ENCODE measurements at places on chromosomes 3 and 15.

- no peak for DNase-seq
Measured at GRCh38 chr3:111801693-111802092, 57.4 kb upstream of the PHLDB2 start.

DNA sequence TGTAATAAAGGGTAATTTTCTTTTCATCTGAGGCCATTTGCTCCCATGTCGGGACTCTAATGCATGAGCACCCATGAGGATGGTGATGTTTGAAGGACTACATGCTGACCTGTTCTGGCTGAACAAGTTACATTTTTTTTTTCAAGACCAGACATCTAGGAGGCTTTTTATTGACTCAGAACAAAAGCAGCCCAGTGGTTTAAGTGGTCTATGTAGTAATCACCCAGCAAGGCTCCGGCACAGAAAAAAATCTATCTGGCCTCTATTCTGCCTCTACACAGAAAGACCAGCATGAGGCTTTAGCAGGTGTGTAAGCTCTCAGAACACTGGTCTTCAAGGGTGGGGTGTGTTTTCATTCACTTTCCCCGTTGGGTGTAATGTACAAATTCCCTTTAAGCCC is 95.1 kb upstream of the ZBED2 start:
- no peak for DNase-seq

DNA sequence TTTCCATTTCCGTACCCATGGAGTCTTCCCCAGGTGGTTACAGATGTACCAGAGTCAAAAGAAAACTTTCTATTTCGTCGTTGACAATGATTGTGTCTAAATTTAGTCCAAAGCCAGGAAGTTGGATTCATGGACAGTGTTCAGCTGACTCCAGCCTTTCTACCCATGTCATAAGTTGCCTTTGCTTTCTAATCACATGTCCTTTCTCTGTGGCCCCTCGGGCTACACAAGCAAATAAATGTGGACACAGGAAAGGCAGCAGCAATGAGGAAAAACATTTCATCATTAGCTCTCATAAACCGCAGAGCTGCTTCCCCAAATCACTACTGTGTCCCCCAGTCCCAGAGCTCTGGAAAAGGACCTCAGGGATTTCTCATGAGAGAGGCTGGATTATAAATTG is 82.0 kb downstream of the USF3 start:
- no peak for DNase-seq

DNA sequence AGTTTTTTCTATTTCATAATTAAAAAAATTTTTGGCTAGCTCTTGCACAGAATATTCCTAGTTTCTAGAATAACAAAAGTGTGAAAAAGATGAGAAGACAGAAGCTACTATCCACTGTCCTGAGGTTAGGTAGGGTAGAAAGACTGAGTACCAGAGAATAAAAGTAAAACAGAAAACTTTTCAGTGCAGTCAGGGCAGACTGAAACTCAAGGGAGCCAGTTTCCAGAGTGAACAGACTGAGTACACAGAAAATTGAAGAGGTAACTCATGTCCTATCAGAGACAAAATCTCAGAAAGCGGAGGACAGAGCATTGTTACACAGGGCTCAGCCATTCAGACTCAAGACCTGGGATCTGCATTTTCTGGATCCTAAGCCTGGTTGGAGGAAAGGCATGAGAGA is 8.8 kb upstream of the FBXO40 start:
- no peak for DNase-seq

DNA sequence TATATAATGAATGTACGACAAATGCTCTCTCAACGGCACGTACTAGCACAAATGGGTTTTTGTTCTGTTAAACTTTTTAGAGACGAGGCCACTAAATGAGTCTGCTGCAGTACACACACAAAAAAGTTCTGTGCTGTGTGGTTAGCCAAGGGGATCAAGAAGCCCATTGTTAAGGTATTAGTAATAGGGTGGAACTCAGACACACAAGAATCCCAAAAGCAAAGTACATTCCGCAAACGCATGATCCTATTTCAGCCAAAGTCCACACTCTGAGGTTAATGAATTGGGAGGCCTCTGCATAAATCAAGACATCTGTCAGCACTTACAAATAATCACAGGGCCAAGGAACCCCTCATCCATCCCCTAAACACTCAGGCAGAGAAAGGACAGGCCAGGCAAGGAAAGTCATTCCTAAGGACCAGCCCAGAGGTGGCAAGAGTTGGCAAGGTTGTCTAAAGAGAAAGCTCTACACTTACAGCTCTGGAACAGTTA is 12.1 kb downstream of the OSBPL10 start:
- no peak for DNase-seq

GRCh38 chr15:91844341-91844740 is 9.2 kb upstream of the SLCO3A1 start:
- DNase-seq, result no peak

DNA sequence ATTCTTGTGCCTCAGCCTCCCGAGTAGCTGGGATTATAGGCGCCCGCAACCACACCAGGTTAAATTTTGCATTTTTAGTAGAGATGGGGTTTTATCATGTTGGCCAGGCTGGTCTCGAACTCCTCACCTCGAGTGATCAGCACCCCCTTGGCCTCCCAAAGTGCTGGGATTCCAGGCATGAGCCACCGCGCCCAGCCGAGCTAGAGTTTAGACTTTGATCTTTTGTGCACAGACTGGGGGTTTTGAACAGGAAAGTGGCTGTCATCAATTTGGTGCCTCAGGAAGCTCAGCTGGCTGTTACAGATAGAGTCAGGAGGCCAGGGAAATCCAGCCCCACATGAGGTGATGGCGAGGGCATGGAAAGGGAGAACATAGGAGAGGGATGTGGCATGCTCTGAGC is 19.3 kb upstream of the IREB2 start:
- DNase-seq, result no peak

GRCh38 chr3:155412904-155413303 is 119.4 kb upstream of the STRIT1 start:
- DNase-seq, result no peak

- peak; percentile 44 for DNase-seq
Measured at GRCh38 chr3:101574388-101575112, 570 bp downstream of the PCNP start.

- DNase-seq, result peak; percentile 51
Measured at GRCh38 chr15:45714590-45715488, 80.0 kb downstream of the SQOR start.

GRCh38 chr3:135050536-135050935 is 255.5 kb downstream of the EPHB1 start:
- no peak for DNase-seq

- DNase-seq, result no peak
Measured at GRCh38 chr15:57215326-57215725, 161.0 kb upstream of the CGNL1 start.

GRCh38 chr3:94159062-94159828 is 96.4 kb downstream of the NSUN3 start:
- no peak for DNase-seq

- DNase-seq, result peak; percentile 61
Measured at GRCh38 chr15:66411190-66411589, 24.5 kb downstream of the MAP2K1 start.

DNA sequence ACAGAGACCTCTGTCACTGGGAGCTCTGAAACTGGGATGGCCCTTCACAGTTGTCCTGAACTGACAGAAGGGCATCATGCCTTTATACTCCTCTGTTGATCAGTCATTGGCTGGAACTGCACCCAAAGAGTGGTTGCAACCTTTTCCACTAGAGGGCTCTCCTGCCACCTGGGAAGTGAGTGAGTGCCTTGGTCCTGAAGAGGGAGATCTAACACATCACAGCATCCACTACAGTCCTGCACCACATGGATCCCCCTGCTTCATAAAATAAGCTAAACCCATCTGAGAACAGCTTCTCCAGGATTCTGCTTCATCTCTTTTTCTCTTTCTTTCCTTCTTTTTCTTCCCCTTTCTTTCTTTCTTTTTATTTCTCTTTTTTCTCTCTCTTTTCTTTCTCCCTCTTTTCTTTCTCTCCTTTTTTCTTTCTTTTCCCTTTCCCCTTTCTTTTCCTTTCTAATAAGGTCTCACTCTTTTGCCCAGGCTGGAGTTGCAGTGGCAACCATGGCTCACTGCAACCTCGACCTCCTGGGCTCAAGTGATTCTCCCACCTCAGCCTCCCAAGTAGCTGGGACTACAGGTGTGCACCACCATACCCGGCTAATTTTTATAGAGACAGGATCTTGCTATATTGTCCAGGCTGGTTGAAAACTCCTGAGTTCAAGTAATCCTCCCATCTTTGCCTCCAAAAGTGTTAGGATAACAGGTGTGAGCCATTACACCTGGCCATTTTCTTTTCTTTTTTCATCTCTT is 42.8 kb upstream of the RAF1 start:
- peak; percentile 82 for DNase-seq

GRCh38 chr15:45230245-45230965 is 21.6 kb upstream of the SLC28A2 start:
- DNase-seq, result no peak

GRCh38 chr3:65548848-65549625 is 489.7 kb downstream of the MAGI1 start:
- no peak for DNase-seq

- DNase-seq, result no peak
Measured at GRCh38 chr15:34147371-34148140, 45.7 kb downstream of the PGBD4 start.

DNA sequence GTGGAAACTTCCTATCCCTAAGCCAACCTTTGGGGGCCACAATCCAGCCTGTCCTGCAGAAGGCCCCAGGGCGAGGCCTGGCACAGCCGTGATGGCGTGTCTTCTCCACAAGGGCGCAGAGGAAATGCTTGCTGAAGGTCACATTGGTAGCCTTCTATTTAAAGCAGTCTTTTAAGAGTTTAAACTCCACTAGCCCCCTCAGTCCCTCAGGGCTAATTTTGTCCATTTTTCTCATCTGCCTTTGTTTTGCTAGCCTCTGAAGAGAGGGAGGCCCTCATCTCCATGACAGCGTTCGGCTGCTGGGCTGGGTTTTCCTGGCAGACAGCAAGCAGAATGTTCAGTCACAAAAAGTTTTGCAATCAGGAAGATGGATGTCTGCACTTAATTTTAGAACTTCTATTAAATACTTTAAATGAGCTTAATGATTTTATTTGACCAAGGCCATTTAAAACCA is 40.8 kb downstream of the RARB start:
- no peak for DNase-seq

DNA sequence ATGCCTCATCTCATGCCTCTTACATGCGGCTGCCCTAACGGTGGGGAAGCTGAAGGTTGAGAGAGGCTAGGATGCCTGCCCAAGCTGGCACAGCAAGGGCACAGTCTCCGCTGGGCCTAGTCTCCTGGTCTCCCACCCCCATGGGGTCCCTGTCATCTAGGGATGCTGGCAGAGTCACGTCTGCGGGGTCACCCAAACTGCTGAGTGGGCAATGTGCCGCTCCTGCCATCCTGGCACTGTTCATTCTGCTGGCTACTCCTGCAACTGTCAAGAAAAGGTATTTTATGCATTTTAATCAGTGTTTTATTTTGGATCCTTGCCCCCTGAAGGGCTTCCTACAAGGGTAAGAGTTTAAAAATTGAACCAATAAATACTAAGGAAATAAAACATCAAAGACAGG is 12.8 kb downstream of the LINGO1 start:
- no peak for DNase-seq

DNA sequence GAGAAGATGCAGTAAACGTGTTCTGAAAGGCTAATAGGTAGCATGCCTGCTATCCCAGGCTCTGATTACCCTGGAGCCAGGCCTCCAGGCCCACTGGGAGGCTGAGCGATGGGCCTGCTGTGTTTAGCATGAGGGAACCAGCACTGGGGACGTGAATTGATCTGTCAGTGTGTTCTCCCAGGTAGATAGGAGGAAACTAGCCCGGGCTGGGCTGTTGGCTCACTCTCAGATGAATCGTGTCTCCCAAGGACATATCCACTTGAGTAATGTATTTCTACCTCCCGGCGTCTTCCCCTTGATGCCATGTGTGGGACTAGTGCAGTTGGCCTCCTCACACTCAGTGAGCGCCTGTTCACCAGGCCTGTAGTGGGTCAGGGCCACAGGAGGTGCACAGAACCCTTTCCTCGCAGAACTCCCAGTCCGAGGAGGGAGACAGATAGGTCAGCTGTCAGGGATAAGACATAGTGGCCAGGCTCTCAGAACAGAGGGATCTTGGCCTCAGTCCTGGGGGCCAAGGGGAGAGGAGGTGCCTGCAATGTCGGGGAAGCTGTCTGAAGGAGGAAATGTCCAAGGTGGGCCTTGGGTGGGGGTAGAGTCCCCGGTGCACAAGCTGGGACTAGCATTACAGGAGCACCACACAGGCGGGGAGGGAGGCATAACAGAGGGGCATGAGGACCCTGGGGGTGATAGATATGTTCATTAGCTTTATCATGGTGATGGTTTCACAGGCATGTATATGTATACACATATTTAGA is 111.7 kb downstream of the DNAJB8 start:
- DNase-seq, result no peak

DNA sequence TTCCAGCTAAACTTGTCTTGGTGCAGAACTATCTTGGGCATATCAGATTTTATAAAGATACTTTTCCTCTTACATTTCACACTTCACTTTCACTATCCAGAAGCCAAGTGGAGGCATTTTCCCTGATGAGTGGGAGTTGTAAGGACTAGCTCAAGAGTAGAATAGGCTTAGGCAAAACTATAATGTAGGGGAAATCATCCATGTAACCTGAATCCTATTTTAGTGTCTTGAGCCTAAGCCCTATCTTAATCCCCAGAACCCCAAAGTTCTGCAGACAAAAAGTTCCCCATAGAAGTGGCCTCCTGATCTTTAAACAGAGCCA is 42.2 kb upstream of the CD47 start:
- DNase-seq, result no peak

DNA sequence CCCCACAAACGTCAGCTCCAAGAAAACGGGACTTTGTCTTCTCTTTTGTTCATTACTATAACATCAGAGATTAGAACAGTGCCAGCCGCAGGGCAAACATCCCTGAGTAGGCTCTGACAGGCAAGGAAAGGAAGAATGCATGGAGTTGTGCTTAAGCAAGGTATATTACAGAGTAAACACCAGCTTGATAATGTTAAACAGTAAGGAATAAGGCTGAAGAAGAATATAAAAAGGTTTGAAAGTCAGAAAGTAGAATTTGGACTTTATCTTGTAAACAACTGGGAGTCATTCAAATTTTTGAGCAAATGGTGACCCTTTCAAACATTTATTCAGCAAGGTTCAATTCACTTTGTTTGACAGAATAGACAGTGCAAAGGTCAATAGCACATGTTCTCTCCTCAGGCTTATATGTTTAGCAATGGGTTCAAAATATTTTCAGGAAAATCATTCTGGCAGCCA is 11.0 kb downstream of the GABPB1 start:
- DNase-seq, result no peak

- DNase-seq, result no peak
Measured at GRCh38 chr3:169644750-169645149, 18.8 kb downstream of the MECOM start.

DNA sequence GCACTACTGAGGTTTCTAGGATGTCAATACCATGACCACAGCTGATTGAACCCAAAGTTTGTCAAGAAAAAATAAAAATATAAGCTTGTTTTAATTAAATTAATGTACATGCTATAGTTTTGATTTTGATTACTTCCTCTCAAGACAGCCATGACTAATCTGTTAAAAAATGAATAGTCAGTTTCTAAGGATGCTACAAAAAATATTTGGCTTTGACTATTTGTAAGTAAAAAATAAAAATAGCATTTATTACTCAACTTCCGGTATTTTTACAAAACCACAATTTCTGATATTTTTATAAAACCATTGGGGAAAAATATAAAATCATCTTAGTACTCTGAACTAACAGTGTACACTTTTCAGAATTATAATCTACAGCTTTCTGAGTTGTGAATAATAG is 12.1 kb upstream of the TEX9 start:
- DNase-seq, result no peak
